ENCODE measurements at places on chromosomes 13 and 19.

DNA sequence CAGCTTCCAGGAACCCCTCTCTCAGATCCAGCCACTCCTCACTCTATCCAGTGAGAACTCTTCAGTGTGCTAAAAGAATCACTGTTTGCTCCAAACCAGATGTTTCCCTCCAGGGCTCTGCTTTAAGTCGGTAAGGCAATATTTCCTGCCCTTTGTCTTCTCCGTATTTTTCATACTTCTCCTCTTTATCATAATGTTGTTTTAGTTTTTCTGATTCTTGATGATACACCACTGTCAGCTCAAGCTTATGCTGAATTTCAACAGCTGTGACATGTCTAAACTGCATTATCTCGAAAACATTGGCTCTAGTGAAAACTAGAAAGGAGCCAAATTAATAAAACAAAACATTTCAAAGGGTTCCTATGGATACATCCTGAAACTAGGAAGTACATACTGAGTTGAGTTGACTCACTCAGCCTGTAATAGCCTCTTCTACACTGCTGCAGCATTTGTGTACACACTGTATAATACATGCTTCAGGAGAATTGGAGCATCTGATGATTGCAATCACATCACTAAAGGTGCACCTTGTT lies 39.8 kb downstream of the GPR180 start:
- peak; percentile 90 for DNase-seq

DNA sequence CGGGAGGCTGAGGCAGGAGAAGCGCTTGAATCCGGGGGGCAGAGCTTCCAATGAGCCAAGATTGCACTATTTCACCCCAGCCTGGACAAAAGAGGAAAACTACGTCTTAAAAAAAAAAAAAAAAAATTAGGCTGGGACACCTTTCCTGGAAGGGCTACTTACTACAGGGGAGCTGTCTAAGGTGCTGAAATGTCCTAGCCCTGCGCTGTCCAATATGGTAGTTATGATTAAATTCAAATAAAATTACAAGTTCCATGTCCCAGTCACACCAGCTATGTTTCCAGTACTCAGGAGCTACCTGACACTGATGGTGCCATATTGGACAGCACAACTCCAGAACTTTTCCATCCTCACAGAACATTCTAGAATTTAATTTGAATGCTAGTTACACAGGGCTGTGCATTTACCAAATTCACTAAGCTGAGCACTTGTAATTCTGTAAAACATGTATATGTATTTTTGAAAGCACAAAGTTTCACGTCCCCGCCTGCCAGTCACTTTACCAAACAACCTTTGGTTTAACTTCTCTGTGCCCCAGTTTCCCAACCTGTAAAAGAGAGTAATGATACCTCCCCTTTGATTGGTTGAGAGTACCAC lies 9.2 kb upstream of the ZSCAN22 start:
- no peak for DNase-seq

DNA sequence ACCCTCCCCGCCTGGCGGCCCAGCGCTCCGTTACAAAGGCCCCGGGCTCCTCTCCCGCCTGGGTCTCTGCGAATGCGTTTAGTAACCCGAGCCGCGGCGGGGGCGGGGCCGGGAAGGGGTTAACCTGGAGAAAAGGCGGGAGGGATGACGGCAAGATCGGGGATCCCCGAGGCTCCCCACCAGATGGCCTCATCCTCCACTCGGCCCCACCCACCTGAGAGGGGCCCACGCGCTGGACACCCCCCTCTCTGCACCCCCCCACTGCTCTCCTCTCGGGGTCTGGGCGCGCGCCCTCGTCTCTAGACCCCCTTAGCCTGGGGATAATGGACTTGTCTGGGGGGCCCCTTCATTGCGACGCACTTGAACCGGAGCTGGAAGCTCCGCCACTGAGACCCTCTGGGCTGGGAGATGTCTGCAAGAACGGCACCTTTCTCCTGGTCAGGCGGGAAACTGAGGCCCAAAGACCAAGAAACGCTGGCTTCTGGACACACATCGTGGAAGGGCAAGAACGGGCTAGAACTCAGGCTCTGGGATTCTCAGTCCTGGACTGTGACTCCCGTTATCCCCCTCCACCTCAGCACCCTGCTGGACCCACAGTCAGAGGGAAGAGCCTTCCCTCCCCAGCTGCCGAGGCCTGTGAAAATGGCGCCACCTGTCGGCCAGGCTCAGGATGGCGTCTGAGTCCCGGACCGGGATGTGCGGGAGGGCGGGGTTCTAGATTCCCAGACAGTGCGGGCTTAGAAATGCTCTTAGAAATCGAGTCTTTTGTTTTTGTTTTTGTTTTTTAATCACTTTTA lies 2.9 kb upstream of the LTBP4 start:
- DNase-seq, result peak; percentile 12

- DNase-seq, result no peak
These were observed 7.7 kb downstream of the MEX3D start for GRCh38 chr19:1560286-1560882.

GRCh38 chr19:29875931-29876330 lies 64.1 kb downstream of the CCNE1 start:
- DNase-seq, result no peak

DNA sequence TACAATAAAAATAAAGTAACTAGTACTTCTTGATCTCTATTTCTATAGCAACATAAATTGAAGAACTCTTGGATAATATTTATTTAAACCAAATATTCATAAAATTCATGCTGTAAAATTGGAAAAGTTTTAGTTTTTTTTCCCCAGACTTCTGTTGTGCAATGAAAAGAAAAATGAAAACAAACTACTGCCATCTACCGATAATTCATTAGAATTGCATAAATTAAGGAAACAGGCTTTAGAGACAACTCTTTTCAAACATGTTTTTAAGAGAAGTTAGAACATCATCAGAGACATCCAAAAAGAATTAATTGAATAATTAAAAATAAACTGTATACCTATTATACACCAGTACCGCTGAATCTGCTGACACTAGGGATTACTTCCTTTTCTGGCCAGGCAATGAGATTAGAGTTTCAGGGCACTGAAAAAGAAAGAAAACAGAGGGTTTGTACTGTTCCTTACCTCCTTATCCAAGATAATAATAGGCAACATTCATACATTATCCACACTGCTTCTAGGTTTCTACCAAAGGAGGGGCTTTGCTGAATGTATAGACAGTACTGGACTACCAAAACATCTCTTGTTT lies 4.9 kb downstream of the CCDC122 start:
- DNase-seq, result no peak

DNA sequence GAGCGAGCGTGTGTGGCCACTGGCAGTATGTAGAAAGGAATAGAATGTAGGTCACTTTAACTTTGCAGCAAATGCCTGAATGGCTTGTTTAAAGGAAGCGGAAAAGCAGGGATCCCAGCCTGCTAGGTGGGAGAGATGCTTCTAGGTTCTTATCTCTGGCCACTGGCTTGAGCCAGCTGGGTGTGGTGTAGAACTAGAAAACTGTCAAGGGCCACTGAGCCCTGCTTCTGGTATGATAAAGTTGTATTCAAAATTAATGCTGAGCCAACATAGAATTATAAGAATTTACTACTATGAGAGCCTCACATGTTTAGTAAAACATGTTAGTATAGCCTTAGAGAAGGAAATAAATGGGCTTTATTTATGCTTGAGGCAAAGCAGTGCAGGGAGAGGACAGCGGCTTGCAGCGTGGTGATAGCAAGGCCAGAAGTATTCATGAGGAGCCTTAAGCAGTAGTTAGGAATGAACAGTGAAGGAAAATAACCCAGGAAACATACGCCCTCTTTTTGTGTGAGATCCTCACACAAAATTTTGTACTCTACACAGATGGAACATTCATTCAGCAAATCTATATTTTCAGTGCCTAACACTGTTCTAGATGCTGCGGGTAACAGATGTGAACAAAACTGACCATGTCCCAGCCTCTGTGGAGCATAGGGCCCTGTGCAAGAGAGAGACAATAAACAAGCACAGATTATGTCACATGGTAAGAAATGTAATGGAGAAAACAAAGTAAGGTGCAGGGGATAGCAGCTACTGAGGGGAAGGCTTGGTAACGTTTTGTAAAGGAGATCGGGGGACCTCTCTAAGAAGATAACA lies 863.2 kb downstream of the DIAPH3 start:
- no peak for DNase-seq

DNA sequence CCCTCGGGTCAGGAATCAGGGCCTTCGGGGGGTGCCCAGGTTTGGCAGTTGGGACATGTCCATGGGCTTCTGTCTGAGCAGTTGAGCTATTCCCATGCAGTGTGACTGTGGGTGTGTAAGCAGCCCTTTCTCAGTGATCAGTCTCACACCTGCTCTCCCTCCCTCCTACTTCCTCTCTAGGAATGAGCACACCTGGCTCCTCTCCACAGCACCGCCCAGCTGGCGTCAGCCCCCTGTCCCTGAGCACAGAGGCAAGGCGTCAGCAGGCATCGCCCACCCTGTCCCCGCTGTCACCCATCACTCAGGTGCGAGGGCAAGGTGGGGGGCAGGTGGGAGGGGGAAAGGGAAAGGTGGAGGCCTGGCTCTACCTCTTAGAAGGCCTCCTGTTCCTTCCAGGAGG lies 25.9 kb downstream of the COMP start:
- DNase-seq, result peak; percentile 13

GRCh38 chr13:98970330-98970729 lies 7.5 kb downstream of the DOCK9 start:
- DNase-seq, result no peak

GRCh38 chr19:54448040-54448773 lies 792 bp upstream of the LENG8 start:
- no peak for DNase-seq

DNA sequence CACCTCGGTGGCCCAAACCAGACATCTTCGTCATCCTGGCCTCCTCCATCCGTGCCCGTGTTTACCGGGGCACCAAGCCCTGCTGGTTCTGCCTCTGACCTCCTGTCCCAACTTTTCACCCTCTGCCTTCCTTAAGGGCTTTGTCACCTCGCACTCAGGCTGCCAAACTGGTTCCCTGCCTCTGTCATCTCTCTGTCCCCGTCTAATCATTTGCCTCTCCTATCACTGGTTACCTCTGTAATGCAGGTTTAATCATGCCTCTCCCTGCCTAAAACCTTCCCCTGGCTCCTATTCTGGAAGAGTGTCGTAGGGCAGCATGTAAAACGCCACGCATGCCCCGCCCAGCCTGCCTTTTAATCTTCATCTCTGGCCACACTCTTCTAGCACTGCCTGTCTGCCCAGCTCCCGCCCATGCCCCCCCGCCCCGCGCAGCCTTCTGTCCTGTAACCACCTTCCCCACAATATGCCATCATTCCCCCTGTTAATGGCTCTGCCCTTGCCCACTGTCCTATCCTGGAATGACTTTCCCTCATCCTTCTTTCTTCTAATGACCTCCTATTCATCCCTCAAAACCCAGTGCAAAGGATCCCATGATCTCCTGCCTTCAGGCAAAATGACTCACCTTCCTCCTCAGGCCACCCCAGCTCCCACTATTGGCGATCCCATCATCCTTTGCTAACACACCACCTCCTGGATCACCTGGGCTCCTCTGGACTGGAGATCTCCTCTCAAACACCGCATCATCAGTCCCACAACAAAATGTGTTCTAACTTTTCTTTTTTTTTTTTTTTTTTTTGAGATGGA lies 66.7 kb downstream of the PEX11G start:
- no peak for DNase-seq

- DNase-seq, result peak; percentile 79
These were observed 1.5 kb downstream of the ZMYM2 start for GRCh38 chr13:19959831-19960652.

DNA sequence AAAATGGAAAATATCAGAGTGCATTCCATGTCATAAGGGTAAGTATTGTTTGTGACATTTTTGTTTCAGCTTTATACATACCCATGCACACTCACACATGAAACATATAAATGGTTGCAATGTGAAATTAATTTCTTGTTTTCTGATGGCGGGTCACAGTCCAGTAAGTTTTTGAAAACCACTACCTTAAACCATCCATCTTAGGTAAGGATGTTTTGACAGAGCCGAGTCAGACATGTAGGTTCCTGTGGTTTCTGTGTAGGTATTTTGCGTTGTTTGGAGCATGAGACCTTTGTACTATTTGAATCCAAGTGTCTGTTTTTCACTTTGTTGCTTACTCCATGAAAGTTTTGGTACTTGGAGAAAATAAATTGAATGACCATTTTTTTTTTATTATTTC lies 121.7 kb downstream of the B3GLCT start:
- no peak for DNase-seq

- DNase-seq, result no peak
These were observed 303.9 kb downstream of the FOXO1 start for GRCh38 chr13:40362502-40362901.

DNA sequence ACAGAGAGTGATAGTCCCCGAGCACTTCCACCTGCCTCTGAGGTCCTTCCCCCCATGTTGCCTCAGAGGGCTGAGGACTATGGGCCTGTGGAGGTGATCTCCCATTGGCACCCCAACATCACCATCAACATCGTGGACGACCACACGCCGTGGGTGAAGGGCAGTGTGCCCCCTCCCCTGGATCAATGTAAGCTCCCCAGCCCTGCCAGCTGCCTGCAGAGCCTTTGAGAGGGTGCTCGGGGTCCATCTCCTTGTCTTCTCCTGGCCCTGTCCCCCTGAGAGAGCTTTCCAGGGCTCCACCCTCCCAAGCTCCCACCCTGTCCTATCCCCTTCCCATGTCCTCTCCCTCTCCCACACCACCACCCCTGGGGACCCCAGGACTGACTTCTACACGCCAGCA lies 14.9 kb upstream of the RELB start:
- DNase-seq, result no peak

GRCh38 chr13:74092711-74093110 lies 41.5 kb downstream of the KLF12 start:
- no peak for DNase-seq

GRCh38 chr13:40662866-40663265 lies 3.6 kb downstream of the FOXO1 start:
- no peak for DNase-seq

DNA sequence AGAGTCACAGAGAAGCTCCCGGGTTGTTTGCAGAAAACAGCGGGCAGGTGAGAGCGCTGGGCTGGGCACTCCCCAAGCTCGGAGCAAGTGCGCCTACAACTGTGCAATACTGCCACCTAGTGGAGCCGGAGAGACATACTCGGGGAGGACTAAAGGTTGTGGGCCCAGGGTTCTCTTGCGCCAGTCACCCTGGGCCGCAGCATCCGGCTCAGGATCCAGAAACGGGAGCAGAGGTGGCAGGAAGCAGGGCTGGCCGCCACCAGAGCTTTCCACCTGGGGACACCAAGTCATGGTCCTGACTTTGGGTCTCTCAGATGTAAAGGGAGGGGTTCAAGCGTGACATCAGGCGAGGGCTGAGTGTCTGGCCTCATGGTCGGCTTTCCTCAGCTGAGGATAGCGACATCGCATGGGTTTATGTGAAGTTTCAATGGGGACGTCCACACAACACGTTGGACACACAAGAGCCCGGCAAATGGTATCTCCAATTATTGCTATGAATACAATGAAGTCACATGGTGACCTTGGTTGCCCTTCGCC lies 11.2 kb upstream of the KLK4 start:
- peak; percentile 60 for DNase-seq

All from NCI-H2081 treated with DMSO at 0.1 percent for 48 hours (cell line).